ENCODE measurements at places on chromosomes 2 and 18.

- no peak for DNase-seq
Measured at GRCh38 chr2:33380001-33380609, 96.3 kb upstream of the RASGRP3 start.

DNA sequence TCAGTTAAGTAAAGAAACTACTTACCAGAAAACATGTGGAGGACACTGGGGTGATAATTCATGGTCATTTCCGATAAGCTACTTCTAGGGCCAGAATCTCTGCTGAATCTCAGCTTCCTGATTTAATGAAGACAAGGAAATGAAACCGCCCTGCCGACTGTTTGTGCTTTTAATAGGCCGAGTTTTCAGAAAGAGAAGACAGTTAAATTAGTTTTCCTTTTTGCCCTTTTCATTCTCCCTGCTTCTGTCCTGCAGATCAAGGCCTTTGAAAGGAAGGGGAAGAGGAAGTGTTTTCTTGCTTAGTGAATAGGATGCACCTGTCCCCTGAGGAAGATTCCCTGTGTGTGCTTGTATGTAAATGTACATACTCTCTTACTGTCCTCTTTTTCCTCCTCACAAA lies 126.6 kb downstream of the SH3RF3 start:
- no peak for DNase-seq

DNA sequence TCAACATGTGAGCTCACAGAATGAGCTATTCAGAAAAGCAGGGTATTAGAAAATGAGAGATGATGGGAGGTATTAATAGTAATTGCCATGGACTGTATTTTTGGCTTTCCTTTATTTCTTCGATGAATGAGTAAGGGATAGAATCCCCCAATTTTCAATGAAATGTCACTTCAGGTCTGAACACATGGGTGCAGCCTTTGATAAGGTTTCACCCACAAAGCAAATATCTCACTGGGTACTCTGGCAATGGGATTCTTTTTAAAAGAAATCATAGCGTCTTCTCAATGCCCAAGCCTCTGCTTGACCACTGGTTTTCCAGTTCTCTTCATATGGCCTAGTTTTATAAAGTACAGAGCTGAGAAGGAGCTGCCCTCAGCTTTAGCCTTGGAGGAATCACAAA lies 610.5 kb upstream of the FANCL start:
- no peak for DNase-seq

- no peak for DNase-seq
Measured at GRCh38 chr2:171383134-171383533, 50.7 kb downstream of the METTL8 start.

DNA sequence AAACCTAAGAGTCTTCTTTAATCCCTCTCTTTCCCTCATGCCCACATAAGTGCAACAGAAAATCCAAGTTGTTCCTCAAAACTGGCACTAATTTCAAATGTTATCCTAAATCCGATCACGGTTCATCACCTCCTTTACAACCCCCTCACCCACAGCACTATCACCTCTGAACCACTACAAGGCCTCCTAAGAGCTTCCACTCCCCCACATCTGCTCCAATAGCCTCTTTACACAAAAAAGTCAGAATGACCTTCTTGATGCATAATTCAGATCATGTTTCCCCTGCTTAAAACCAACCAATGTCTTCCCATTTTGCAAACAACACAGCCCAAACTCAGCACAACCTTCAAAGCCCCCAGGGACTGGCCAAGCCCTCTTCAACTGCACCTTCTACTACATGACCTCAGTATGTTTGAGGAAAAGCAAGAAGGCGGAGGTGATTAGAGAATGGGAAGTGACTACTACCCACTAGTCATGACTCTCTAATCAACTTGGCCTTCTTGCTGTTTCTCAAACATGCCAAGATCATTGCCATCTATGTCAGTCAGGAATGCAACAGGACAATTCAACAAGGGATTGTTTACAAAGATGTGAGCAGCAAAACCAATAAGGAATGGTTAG lies 34.6 kb upstream of the GCC2 start:
- no peak for DNase-seq

All from Peyer's patch (tissue), 4 donors.